ENCODE measurements at places on chromosomes 12 and 14.

- DNase-seq: no peak
These were observed 61.6 kb upstream of the GZMB start for GRCh38 chr14:24695265-24696241.

DNA sequence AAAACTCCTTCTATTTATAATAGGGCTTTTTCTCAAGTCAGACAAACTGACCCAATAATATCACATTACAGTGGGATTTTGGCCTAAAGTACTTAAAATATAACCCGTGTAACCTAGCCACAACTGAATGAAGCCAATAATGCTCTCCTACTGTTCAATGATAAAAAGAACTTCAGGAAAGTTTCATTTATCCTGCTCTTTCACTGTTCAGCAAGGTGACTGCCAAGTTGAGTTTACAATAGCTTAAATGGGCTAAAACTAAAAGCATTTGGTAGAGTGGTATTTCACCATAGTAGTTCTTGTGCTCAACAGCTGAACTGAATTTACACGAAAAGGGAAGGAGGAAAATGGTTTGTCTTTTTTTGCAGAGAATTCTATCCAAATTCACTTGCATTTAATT, 49.8 kb downstream of the CNTN1 start:
- no peak for DNase-seq

GRCh38 chr14:101855958-101856357, 94.4 kb downstream of the PPP2R5C start:
- DNase-seq: no peak

DNA sequence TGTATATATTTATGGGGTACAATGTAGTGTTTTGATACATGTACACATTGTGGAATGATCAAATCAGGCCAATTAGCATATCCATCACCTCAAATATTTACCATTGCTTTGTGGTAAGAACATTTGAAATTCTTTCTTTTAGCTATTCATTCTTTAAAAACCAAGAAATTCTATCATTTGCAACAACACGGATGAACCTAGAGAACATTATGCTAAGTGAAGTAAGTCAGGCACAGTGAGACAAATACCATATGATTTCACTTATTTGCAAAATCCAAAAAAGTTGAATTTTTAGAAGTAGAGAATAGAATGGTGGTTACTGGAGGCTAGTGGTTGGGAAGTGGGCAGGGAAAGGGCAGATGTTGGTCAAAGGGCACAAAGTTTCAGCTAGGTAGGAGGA, 129.3 kb upstream of the PTPRQ start:
- DNase-seq: no peak

DNA sequence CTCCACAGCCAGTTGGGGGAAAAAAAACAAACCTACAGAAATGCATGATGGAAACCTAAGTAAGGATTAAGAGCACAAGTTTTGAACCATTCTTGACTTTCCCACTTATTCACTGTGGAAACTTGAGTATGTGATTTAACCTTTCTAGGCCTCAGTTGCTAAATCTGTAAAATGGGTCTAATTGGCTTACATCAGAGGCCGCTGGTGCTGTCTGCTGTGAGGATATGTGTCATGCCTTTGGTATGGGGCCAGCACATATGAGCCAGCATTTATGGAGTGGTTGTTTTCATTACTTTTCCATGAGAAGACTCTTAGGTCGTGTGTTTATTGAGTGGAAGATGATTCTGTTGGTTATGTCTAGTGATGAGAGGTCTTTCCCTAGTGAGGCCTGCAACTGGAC, 102.4 kb downstream of the ESR2 start:
- DNase-seq: peak; percentile 23

- DNase-seq: no peak
These were observed 113.1 kb upstream of the FOXG1 start for GRCh38 chr14:28653521-28653920.

- no peak for DNase-seq
These were observed 30.3 kb downstream of the EFCAB11 start for GRCh38 chr14:89924268-89924667.

DNA sequence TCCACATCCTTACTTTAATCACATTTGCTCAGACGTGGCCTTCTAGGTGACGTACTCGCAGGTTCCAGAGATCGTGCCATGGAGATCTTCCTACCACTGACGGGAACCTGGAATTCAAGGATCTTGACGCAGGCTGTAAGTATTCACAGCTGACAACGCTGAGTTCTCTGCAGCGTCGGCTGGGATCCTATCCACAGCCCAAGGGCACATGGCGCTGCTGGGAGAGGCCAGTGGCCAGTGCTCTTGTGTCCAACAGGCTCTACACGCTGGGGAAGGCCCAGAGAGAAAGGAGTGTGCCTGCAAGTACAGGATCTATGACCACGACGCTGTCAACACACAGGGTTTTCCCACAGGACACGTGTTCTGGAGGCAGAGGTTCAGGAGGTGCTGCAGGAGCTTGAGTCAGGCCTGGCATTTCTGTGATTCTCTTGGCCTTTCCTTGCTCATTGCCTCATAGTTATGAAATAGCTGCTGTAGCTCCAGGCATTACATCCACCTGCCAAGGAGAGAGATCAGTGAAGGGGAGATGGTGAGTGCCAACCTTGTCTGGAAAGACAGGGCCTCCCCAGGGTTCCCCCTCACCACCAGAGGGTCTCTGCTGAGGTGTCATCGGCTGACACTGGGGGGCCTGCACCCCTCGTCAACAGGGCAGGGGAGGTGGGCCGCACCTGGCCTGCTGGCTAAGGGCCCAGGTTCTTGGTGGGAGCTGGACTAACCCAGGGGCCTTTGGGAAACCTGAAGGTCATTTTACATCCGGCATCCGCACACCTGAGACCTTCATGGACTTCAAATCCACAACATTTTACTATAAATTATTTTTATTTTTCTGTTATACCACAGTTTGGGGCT, 21.3 kb downstream of the LRCOL1 start:
- DNase-seq: no peak

- no peak for DNase-seq
These were observed 8.6 kb downstream of the TRMT5 start for GRCh38 chr14:60972295-60972694.

- DNase-seq: no peak
These were observed 795 bp downstream of the STAT6 start for GRCh38 chr12:57110104-57111030.

DNA sequence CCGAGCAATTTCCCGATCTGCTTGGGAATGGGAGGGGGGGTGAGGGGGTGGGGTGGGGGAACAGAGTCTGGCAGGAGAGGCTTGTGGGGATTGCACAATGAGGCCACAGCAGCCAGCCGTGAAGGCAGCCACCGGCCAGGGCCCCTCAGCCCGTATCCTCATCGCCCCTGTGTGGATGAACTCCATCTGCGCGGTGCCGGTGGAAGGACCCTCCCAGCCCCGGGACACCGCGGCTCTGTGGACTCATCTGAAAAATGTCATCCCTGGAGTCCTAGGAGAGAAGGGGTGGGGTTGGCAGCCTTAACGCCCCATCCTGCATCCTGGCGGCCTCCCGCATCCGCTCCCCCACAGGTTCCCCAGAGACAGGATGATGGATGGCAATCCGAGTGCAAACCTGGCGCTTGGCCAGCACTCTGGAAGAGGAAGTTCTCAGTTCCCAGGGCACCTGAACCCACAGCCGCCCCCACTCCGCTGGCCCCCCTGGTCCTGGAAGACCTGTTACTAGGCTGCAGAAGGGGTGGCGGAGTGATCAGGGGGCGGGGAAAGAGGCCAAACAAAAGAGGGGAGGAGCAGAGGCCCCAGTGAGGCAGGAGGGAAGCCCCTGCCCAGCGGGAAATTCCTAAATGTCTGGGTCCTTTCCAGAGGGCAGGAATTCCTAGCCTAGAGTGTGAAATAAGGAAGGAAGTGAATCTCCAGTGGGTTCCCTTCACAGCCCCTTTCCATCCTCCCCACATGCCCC, 1.2 kb upstream of the TNFAIP2 start:
- no peak for DNase-seq

DNA sequence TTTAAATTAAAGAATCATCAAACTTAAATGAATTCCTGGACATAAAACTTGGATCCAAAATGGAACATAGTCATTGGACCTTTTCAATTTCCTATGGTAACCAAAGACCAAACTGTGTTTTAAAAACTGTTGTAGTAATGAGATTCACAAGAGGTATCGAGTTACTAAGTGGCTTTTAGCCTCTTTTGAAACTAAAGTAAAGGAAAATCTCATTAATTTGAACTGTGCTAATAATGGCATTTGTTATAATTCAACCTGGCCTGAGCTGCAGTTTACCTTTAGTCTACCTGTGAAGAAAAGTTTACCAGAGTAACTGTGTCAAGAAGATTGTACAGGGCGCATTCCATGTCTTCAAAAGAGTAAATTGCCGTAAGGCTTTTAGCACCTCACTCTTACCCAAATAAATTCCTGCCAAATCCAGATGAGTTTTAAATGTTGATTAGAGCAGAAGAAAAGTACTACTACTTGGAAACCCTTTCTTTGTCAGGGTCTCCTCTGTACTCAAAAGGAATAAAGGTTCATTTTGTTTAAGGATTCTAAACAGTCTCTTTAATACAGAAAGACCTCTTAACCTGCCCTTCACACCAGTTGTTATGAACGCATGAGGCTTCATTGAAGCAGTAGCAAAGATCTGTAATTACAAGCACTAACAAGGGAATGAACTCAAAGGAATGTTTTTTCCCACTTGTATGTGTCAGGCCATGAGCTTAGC, 17.1 kb upstream of the MED13L start:
- no peak for DNase-seq

- DNase-seq: no peak
These were observed 24.0 kb downstream of the TTC9 start for GRCh38 chr14:70665448-70666360.

Measured in GM04503 (cell line).